Esophagus mucosa (tissue), 1 donor: ENCODE measurements at places on chromosomes 12 and 14. TPM values are rescaled to one million over a fixed set of nuclear protein-coding genes. Genes with fewer than 3 reads are reported as not detected.

SYNDIG1L gene
- total RNA-seq: not detected

LRRC9 gene
- 0.12 TPM for total RNA-seq

SLC38A4 gene
- total RNA-seq: 2.4 TPM

OTX2 gene
- not detected for total RNA-seq
